ENCODE measurements at places on chromosomes 13 and 19.

- no peak for DNase-seq
Observed at GRCh38 chr19:2668175-2668763, 34.2 kb downstream of the GNG7 start.

GRCh38 chr13:44231786-44232516 lies 141.7 kb upstream of the SERP2 start:
- DNase-seq = no peak

GRCh38 chr13:97139691-97140090 lies 82.4 kb upstream of the MBNL2 start:
- no peak for DNase-seq

GRCh38 chr19:19570571-19570970 lies 32.5 kb downstream of the CILP2 start:
- no peak for DNase-seq

- no peak for DNase-seq
Observed at GRCh38 chr13:41061914-41062837, 867 bp downstream of the WBP4 start.

DNA sequence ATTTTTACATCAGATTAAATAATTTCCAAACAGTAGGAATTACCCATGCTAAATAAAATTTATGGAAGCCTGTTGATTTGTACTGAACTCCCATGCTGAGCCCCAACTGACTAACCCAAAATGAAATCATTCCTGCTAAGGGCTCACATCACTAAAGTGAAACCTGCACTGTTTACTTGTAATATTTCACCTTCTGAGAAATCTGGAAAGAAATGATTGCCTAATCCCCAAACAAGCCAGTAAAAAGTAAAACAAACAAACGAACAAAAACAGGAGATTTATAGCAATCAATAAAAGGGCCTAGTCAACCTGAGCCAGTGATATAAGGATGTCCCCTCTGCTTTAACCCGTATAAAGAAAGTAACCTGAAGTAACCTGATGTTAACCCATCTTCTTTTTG lies 1599.8 kb downstream of the OLFM4 start:
- DNase-seq = no peak

DNA sequence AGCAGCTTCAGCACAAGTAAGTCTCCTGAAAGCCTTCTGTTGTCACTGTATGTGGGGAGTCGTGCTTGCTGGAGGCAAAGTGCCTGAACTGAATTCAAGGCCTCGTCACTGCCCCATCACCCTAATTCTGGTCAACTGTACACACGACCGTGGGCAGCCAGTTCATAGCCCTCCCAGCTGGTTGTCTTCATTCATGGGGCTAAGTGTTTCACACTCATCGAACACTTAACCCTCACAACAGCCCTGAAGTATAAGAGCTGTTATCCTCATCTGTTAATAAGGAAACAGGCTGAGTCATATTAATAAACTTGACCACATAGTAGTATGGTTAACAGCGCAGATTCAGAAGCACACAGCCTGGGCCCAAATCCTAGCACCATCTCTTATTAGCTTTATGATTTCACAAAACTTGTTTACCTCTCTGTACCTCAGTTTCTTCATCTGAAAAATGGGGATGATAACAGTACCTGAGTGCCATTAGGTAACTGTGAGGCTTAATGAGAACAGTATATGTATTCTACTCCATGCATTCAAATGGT lies 66.7 kb downstream of the CDADC1 start:
- no peak for DNase-seq

- no peak for DNase-seq
Observed at GRCh38 chr13:24460256-24460655, 52.3 kb downstream of the PARP4 start.

- DNase-seq = no peak
Observed at GRCh38 chr19:14978161-14978776, 1.4 kb downstream of the SLC1A6 start.

GRCh38 chr13:41294914-41295313 lies 16.2 kb upstream of the NAA16 start:
- DNase-seq = no peak

GRCh38 chr19:40932008-40932959 lies 50.3 kb upstream of the CYP2A7 start:
- DNase-seq = no peak

GRCh38 chr19:38143847-38144246 lies 80.2 kb downstream of the DPF1 start:
- no peak for DNase-seq

DNA sequence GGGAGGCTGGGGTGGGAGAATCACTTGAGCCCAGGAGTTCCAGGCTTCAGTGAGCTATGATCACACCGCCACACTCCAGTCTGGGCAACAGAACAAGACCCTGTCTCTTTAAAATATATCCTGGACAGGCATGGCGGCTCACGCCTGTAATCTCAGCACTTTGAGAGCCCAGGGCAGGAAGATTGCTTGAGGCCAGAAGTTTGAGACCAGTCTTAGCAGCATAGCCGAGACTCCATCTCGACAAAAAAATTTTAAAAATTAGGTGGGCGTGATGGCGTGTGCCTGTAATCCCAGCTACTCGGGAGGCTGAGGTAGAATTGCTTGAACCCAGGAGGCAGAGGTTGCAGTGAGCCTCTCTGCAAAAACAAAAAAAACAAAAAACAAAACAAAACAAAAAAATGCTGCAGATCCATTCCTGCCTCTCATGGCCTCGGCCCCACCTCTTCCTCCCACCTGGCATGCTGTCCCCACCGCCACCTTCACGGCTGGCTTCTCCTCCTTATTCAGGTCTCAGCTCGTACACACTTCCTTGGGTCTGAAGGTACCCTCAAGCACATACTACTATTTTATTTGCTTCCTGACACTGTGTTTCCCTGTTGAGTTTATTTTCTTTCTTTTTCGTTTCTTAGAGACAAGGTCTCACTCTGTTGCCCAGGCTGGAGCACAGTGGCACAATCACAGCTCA lies 5.3 kb downstream of the RFX1 start:
- no peak for DNase-seq

DNA sequence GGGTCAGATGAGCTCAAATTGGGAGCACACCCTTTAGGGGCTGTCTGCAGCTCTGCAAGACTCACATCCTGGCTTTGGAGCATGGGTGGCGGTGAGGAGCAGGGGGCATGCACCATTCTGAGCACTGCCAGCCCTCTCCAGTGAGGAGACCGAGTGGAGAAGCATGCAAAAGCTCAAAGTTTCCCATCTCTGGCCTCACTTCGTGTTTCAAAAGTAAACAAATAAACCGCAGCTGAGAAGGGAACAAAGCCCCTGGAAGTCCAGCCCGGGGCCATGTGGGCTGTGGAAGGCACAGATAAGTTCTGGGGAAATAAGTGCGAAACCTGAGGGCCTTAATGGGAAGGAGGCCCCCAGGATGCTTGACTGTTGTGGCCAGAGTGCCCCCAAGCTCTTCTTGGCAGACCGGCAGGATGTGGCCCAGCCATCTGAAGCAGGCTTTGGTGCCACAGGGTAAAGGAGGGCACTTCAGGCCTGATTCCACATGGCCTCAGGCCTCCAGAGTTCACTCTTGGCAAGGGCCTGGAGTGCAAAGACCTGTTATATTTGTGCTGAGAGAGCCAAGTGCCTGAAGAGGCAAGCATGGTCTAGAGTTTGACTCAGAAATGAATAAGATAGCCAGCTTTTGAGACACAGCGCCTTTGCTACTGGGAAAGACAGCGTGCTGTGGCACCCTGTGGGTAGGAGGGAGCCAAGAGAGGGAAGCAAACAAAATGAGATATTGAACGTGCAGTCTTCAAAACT lies 1.2 kb downstream of the MEDAG start:
- DNase-seq = no peak

- DNase-seq = no peak
Observed at GRCh38 chr13:48896312-48896711, 79.4 kb upstream of the FNDC3A start.

- no peak for DNase-seq
Observed at GRCh38 chr19:52603558-52604207, 33.6 kb downstream of the ZNF701 start.

DNA sequence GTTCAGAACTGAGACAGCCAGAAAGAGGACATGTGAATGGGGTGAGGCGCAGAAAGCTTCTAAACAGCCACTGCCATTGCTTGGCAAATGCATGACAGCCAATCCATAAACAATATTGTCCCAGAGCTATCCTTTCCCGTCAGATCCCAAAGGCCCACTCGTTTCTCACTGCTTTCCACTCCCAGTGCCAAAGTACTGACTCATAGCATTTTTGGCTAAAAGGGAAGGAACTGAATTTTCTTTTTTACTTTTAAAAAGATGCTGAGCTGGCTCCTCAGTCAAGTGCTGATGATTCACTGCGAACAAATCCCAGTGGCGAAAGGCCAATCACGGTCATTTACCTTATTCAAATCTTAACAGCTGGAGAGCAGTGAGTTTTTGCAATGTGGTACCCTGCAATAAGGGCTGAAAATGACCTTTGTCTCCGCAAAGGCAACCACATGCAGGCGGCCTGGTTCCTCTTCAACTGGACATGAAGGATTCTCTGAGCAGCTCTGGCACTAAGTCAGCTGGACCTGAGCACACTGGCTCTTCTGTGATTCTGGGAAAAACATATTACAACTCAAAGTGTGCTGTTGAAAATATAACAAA lies 151.7 kb downstream of the DCLK1 start:
- DNase-seq = no peak

GRCh38 chr19:2164020-2164998 lies 576 bp downstream of the DOT1L start:
- DNase-seq = no peak

DNA sequence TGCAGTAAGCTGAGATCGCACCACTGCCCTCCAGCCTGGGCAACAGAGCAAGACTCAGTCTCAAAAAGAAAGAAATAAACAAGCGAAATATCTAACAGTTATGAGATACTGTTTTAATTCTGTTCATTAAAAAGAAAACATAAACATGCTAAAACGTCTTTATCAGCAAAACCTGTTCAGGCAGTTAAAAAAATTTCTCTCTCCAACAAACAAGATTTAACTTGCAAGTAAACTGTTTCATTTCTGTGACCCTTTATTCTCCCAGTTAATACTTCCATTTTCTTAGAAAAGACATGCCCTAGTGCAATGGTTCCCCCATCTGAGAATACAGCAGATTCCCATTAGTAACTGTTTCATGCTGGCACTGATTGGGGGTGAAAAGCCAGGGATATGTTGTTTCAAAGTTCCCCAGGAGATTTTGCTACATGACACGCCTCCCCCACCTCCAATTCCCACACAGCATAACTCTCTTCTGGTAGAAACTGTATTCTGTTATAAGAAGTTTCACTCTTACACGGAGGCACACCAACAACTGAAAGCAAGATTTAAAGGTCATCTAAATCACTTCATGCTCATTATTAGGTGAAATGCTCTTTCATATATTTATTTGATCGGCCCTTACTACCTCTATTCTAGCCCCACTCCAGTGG lies 24.4 kb downstream of the ELF1 start:
- DNase-seq = no peak

DNA sequence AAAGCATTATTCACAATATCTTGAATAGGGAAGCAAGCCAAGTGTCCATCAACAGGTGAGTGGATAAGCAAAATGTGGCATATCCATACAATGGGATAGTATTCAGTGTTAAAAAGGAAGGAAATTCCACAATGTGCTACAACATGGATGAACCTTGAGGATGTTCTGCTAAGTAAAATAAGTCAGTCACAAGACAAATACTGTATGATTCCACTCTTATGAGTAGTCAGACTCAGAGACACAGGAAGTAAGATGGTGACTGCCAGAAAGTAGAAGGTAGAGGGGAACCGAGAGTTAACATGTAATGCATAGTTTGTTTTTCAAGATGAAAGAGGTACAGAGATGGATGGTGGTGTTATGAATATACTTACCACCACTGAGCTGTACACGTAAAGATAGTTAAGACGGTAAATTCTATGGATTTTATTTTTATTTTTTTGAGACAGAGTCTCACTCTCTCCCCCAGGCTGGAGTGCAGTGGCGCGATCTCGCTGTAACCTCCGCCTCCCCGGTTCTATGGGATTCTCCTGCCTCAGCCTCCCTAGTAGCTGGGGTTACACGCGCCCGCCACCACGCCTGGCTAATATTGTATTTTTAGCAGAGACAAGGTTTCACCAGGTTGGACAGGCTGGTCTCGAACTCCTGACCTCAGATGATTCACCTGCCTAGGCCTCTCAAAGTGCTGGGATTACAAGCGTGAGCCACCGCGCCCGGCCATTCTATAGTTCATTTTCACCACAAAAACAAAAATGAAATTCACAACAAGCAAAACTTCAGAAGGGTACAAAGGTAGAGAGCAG lies 1.0 kb upstream of the CHAMP1 start:
- peak; percentile 30 for DNase-seq

DNA sequence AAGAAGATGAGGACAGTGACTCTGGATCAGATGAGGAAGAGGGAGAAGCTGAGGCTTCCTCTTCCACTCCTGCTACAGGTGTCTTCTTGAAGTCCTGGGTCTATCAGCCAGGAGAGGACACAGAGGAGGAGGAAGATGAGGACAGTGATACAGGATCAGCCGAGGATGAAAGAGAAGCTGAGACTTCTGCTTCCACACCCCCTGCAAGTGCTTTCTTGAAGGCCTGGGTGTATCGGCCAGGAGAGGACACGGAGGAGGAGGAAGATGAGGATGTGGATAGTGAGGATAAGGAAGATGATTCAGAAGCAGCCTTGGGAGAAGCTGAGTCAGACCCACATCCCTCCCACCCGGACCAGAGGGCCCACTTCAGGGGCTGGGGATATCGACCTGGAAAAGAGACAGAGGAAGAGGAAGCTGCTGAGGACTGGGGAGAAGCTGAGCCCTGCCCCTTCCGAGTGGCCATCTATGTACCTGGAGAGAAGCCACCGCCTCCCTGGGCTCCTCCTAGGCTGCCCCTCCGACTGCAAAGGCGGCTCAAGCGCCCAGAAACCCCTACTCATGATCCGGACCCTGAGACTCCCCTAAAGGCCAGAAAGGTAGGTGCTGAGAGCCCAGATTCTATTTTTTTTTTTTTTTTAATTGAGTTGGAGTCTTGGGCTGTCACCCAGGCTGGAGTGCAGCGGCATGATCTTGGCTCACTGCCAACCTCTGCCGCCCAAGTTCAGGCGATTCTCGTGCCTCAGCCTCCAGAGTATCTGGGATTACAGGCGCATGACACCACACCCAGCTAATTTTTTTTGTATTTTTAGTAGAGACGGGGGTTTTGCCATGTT lies 2.3 kb downstream of the PPP1R15A start:
- DNase-seq = no peak

- DNase-seq = no peak
Observed at GRCh38 chr19:11269408-11269807, 7.1 kb upstream of the DOCK6 start.

- DNase-seq = no peak
Observed at GRCh38 chr13:33164331-33164730, 121.2 kb downstream of the STARD13 start.

DNA sequence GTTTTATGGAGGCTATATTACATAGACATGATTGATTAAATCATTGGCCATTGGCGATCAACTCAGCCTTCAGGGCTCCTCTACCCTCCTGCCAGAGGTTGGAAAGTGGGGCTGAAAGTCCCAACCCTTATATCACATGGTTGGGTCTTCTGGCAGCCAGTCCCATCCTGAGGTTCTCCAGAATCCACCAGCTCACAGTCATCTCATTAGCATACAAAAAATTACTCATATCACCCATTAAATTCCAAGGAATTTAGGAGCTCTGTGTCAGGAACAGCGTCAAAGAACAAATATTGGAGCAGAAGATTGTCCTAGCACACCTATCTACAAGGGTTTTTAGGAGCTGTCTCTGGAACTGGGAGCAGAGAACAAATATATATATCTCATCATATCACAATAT lies 39.4 kb upstream of the FARP1 start:
- DNase-seq = no peak

- no peak for DNase-seq
Observed at GRCh38 chr13:92994056-92994455, 232.6 kb upstream of the GPC6 start.

GRCh38 chr19:29694669-29695627 lies 20.1 kb downstream of the C19orf12 start:
- peak; percentile 80 for DNase-seq

Data from stimulated activated naive CD8-positive, alpha-beta T cell treated with anti-CD3 and anti-CD28 coated beads, Interleukin-15, amount 100 ng/mL, for 72 hours (primary cell).